ENCODE measurements at places on chromosomes 11 and 22.

DNA sequence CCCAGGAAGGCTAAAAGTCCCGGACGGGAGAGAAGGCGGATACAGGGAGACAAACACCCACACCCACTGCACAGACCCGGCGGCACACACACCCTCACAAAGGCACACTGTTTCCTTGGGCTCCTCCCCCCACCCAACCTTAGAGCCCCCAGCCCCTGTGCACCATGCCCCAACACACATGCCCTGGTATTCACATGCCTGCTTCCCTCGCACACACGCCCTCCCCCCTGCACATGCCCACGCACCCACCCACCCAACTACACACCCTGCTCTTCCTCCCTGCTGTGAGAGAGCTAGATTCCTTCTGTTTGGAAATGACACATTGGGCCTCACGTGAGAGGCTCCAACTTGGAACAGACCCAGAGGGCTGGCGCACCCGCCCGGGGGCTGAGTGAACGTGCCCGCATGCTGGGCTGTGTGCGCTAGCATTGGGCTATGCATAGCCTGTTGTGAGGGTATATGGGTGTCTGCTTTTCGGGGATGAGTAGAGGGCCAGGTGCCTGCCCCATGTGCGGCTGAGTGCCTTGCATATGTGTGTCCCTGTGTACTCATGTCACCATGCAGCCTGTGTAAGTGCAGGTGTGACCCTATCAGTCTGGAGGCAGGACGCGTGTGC lies 518 bp upstream of the CHRM1 start:
- no peak for DNase-seq

GRCh38 chr22:36874309-36874696 lies 13.5 kb downstream of the NCF4 start:
- no peak for DNase-seq

GRCh38 chr22:33650244-33650643 lies 270.0 kb downstream of the LARGE1 start:
- DNase-seq: no peak

- DNase-seq: no peak
Observed at GRCh38 chr22:49966041-49966773, 5.6 kb downstream of the PIM3 start.

GRCh38 chr11:13784441-13784840 lies 116.0 kb downstream of the FAR1 start:
- DNase-seq: no peak

GRCh38 chr11:11978792-11979487 lies 29.5 kb downstream of the DKK3 start:
- no peak for DNase-seq

DNA sequence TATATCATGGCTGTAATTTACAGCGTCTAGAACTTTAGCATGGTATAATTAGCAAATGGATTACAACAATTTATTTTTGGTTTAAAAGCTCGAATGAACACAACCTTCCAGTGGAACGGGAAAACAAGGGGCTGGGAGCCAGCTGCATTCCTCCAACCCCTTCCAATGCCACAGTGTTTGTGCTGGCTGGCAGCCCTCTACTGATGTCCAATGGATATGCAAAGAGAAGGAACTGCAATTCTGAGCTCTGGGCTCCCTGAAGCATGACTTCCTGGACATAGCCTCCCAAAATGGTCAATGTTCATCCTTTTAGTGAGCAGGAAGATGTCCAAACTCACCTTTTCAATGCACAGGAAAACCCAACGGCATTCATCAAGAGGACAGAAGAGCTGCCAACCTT lies 288.3 kb downstream of the TENM4 start:
- DNase-seq: no peak

DNA sequence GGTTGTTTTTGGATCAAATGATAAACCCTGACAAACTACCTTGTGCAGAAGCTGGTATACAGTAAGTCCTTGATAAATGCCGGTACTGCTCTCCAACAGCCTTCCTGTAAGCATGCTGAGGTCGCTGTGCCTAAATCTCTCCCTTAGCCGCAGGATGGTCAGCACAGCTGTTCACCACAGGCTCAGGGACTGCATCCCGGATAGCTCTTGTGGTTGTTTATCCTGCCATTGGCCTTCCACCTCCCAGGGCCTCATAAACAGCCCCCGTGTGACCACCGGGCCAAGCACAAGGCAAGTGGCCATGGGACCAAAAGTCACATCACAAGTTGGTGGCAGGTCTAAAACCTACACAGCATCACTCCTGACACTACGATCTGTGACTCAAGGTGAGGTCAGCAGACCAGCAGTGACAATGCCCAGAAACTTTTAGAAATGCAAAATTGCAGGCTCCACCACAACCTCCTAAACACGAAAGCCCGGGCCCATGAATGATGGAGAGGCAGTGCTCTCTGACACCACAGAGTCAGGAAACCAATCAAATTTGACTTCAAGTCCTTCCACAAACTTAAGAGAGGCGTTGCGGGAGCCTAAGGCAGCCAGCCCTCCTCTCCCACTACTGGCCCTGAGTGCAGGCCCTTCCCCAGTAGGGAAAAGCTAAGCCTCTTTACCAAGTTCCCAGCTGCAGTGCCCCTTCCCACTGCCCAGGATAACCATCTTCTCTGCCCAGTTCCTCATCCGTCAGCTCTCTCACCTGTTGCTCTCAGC lies 3.9 kb downstream of the SPATA19 start:
- DNase-seq: no peak

GRCh38 chr22:38104084-38104483 lies 6.4 kb downstream of the BAIAP2L2 start:
- DNase-seq: no peak

GRCh38 chr11:17649261-17649660 lies 70.1 kb upstream of the MYOD1 start:
- no peak for DNase-seq

- DNase-seq: no peak
Observed at GRCh38 chr22:50400406-50400805, 57.3 kb downstream of the PPP6R2 start.

DNA sequence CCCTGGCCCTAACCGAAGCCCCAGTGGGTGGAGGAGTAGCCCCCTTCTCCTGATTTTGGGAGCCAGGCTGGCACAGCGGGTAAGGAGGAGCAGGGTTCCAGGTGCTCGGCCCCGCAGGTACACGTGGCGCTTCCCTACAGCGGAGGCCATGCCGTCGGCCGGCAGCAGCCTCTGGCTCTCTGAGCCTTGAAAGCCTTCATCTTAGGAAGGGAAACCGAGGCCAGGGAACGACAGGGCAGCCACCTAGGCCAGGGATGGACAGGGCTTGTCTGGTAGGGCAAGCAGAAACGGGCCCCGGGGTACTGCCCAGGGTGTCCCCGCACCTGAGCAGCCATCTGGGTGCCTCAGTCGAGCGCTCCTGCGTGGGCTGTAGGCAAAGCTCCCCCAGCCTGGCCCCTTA lies 28.7 kb downstream of the MOB2 start:
- no peak for DNase-seq

GRCh38 chr22:48715511-48715910 lies 1112.2 kb downstream of the BRD1 start:
- DNase-seq: no peak

DNA sequence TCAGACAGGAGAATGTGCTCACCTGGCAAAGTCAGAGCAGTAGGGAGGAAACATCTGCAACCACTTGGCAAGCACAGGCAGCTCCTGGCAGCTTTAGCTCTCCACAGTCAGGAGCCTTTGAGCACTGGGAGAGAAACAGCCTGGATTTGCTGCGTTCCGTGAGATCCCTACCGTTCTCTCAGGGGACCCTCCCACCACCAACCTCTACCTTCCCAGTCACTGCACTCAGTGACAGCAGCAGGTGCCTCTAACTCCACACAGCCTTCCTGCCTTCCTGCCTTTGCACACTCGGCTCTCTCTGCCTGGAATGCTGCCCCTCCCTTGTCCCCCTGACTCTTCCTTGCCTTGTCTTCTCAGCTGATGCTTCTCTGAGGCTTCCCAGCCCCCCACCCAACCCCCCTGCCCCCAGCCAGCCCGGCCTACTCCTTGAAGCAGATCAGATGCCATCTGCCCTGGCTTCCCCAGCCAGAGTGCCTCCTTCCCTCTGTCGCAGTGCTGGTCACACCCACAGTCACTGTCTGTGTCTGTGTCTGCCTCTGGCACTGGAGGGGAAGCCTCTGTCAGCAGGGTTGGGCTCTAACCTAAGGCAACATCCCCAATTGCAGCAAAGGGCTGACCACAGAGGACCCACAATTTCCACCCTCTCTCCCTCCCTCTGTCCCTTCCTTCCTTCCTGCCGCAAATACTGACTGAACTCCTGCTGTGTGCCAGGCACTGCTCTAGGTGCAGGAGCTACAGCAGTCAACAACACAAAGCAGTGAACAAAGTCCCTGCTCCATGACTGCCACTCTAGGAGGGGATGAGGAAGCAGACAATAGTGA lies 14.9 kb upstream of the TSKU start:
- DNase-seq: no peak

- DNase-seq: no peak
Observed at GRCh38 chr11:133902506-133902905, 54.3 kb downstream of the IGSF9B start.

All from stimulated activated CD8-positive, alpha-beta memory T cell treated with anti-CD3 and anti-CD28 coated beads, Interleukin-15, amount 100 ng/mL, for 4 hours (primary cell).